ENCODE measurements at places on chromosomes 1 and 21.

DNA sequence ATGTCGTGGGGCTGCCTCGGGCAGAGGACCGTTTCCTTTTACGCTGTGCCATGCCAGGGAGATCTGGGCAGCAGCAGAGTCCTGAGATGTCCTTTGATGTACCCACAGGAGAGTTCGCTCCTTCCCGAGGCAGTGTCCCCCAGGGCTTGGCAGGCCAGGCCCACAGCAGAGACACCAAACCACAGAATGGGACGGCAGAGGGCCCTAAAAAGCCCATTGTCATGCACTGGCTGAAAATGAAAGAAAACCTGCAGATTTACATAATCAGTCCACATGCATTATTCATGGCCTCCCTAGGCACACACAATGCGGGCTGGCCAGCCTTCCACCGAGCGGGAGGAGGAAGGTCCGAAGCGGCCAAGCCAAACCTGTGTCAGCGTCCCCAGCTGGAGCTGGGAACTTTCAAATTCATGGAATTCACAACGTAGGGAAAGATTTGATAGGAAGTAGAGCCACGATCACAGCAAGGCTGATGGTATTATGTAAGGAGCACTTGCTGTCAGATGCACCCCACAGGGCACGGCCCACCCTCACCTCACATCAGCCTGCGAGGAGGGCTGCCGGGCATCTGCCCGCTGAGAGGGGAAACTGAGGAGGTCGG is 25.3 kb upstream of the EFHD2 start:
- DNase-seq, result peak; percentile 62

DNA sequence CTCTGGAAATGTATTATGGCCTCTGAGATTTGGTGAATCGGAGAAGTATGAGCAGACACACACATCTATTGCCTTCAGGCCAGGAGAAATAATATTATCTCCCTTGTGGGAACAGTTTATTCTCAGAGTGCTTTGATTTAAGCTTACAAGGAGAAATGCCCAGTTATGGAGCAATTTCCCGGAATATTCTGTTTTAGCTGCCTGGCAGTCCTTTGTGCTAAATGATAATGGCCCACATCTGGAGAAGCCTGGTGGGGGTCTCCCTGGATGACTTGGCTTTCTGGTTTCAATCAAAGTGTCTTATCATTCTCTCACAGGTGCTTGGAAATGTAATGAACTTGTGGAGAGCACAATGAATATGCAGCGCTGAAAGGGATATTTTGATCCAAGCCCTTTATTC is 389.6 kb upstream of the USP24 start:
- DNase-seq, result no peak

DNA sequence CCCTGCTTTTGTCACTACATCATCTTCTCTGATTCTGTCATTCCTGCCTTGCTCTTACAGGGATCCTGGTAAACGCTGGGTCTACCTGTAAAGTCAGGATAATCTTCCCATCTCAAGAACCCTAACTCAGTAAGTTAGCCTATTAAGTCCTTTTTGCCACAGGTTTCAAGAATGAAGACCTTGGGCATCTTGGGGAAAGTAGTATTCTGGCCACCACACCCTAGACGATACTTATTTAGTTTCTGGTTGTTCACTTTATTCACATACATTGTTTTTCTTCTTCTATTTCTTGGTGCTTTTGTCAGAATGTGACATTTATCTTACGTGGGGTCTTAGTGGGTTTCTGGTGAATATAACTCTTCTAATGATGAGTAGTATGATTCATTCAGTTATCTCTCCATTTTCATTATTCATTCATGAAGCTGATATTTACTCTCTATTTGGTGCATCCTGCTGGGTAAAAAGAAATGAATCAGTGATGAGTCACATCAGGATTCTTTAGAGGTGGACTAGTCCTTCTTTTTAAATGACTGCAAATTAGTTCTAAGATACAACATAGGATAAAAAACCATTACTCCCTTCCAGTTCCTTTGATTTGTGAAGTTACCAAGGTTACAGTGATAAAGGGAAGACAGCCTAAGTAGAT is 514.4 kb upstream of the B3GALT2 start:
- no peak for DNase-seq

GRCh38 chr1:43803646-43804045 is 96.3 kb downstream of the ST3GAL3 start:
- DNase-seq, result no peak

DNA sequence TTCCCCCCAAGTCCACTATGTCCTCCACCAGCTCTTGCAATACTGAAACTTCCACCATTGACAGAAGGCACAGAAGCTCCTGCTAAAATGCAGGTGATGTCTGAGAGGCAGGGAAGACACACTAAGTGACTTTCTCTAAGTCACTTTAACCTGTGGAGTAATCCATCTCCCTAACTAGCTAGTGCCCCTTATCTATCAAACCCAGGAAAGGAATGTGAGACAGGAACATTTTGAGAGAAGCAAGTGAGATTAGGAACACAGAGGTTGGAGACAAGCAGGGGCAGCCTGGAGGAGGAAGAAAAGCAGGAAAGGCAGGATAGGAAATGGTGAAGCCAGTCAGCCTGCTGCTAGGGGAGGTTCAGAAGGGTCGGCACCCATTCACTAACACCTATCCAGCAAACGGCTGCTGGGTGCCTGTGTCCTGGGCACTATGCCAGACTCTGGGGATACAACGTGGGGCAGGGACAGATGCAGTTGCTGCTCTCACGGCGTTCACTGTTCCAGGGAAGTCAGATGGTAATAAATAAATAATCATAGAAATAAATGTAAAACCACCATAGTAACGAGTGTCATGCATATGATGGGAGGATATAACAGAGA is 7.0 kb downstream of the GPA33 start:
- DNase-seq, result no peak

- no peak for DNase-seq
These were observed at the start of gene CROCC for GRCh38 chr1:16921391-16922185. Gene CROCC (plus strand): TSS chr1:16921931. CDS start chr1:16922019, 88 bp downstream.

DNA sequence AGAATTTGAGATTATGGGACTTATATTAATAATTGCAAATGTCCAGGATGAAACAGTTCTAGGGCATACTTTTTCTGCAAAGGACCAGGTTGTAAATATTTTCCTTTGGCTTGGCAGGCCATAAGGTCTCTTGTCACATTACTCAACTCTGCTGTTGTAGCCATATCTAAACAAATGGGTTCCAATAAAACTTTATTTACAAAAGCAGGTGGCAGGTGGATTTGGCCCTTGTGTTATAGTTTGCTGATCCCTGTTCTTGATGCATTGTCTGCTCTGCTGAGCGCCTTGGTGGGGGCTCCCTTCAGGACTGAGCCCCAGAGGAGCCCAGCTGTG is 258.5 kb downstream of the FOXD2 start:
- DNase-seq, result no peak

DNA sequence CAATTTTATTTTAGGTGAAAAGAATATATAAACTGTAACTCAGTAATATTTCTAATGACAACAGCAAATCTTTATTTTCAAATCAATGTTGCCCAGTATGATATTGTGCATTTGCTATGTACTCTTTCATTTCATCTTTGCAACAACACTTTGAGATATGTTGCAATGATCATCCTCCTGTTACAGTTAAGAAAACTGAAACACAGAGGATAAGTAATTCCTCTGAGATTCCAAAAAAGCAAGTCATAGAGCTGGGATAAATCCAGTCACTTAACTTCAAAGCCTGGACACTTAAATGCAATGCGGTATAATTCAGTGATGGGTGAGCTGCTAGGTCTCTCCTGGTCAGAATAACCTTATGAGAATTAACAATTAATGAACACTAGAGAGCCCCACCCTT is 48.6 kb upstream of the EXO1 start:
- DNase-seq, result no peak

DNA sequence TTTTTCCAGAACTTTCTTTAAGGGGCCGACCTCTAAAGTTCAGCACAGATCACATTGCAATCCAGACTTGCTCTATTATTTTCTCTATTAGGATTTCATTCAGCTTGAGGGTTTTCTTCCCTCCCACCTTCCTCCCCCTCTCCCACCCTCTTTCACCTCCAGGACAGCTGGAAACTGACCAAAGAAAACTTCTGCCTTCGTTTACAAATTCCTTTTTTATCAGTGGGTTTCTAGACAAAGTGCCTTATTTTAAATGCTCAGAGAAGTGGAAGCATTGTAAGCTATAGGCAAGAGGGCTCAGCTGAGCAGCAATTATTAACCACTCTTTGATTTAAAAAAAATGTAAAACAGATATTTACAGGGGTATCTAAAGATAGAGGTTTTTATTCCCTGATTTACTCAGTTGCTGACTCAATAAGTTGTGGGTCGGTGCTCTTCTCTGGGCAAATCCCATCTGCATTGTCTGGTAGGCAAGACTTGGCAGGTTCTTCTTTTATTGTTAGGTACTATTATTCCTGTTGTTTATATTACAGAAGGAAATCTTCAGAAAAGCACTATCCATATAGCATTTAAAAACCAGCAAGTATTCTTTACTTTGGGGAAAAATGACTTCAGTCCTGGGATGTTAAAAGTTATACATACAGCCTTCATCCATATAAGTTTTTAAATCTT is 277.0 kb upstream of the C1orf105 start:
- DNase-seq, result no peak

DNA sequence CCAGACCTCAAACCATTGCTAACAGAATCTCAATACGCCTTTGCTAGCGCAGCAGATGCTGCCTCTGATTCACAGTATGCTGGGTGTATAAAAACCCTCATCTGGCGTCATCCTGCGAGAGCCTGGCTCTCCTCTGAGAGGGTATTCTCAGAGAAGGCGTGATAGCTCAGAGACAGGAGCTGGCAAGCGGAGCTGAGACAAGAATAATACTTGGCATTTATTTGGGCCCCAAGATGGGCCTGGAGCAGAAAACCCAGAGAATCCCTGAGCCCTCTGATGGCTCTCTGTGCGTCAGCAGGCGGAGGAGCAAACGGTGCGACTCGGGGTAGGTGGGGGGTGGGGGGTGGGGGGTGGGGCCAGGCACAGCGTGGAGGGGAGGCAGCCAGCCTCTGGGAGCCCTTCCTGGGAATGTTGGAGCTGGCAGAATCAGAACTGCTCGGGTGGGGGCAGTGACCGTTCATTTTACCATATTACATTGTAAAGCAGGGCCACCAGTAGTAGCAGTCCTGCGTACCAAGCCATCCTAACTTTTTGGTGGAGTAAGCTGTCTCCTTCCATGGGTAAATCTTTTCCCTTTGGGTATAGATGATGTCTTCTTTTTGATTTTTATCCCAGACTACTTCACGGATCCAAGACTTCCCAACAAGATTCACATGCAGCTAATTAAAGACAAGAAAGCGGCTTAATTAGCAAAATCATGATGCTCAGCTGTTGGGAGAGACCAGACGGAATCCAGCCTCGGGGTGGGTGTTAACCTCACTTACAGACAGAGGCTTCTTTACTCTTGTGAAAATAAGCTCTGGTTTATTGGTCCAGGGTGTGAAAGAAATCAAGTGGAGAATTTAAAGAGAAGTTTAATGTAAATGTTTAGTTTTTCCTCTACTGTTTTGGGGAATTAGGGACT is 7.1 kb downstream of the RIIAD1 start:
- DNase-seq, result no peak

GRCh38 chr1:93635614-93636543 is 45.8 kb downstream of the BCAR3 start:
- no peak for DNase-seq

DNA sequence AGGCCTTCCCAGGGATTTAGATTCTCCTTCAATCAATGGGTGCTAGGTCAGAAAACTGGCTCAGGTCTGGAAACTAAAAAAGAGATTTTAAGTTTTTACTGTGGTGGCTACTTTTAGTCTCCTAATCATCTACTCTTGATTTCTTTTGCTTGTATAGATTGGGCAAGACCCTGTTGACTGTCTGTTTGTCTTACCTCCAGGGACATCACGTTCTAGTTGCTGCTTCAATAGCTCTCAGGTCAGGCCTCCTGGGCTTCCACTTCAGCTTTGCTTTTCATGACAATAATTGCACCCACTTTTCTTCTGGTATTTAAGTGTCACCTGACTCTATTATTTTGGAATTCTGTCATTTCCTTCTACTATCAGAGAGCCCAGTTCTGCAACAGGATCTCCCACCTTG is 28.5 kb upstream of the CREG1 start:
- no peak for DNase-seq

- DNase-seq, result no peak
These were observed 2.9 kb upstream of the SYDE2 start for GRCh38 chr1:85203573-85204171.

DNA sequence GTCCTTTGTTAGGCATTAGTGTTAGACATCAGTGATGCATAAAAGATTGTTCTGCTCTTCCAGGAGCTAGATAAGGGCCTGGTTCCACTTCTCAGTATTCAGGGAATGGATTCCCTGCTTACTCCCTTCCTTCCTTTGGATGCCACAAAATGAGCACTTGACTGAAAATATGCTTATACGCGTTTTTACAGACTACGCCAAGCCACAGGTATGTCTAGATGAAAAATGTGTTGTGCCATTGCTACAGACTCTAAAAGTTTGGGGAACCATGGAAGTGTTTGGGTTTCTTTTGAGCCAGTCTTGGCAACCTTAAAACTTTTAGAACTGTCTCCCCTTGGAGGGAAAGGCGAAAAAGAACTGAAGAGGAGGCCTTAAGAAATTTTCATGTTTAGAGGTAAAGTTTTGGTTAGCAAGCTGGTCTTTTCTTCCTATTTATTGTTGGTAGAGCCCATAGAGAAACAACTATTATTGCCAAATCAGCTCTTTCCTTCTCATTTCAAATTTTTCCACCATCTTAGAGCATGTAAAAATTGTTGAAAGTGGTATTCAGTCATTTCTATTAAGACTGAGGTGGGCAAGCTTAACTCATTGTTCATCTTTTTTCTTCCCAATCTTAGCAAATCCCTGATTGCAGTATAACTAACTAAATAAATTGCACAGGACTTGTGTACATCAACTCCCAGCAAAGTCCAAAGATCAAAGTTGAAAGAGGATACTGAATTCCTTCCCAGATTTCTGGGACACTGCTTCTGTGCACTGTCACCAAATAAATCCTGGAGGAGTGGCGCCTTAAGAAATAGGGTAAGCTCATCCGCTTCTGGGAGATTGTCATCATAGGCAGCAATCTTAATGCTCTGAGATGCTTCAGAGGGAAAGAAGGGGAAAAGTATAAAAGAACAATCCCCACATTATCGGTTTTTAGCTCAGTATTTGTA is 18.9 kb downstream of the FGGY start:
- DNase-seq, result no peak

GRCh38 chr1:44131411-44131810 is 10.0 kb downstream of the KLF18 start:
- DNase-seq, result no peak

GRCh38 chr1:16721871-16722641 is 18.3 kb upstream of the RNU1-4 start:
- no peak for DNase-seq
